ENCODE measurements at places on chromosomes 6 and 20.
A peak's percentile ranks its signal among the peaks of the same experiment; 100 is the strongest.

DNA sequence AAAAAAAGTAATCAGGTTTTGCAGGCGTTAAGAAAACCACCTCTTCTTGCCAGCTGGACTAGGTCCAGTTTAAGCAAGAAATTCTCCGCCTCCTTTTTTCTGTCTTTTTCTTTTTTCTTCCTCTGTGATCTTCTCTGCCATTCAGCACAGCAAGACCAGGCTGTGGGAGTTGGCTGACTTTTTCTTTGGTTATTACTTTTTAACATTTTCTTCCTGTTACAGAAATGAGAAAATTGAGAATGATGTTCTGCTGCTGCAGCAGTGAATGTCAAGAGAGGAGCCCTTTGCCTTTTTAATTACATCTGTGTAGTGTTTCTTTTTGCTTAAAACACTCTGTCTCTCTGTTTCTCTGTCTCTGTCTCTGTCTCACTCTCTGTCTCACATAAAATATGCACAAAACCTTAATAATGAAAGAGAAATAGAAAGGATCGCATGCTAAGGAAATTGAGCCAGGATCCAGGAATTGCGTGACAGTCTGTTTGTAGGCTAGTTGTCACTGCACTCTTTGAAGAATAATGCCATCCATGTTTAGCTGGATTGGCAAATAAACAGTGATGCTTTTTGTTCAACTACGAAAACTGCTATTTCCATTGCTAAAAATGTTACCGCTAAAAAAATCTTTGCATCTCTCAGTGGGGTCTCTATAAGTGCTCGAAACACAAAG is 103.2 kb upstream of the SUPT3H start:
- DNase-seq, result peak; percentile 32

DNA sequence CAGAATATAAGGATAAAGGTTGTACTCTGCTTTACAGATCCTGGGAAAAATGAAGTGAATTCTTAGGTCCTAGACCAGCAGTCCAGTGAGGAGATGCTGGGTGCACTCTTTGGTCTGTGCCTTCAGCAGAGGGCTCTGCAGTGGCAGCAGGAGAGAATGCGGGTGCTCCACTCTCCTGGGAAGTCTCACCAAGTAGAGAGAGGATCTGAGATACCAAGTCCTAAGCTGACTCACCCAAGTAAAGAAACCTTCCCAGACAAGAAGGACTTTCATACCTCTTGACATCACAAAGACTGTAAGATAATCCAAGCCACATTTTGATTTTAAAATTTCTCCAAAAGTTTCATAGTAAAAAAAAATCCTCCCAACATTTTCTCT is 116.9 kb upstream of the EMILIN3 start:
- DNase-seq, result no peak

DNA sequence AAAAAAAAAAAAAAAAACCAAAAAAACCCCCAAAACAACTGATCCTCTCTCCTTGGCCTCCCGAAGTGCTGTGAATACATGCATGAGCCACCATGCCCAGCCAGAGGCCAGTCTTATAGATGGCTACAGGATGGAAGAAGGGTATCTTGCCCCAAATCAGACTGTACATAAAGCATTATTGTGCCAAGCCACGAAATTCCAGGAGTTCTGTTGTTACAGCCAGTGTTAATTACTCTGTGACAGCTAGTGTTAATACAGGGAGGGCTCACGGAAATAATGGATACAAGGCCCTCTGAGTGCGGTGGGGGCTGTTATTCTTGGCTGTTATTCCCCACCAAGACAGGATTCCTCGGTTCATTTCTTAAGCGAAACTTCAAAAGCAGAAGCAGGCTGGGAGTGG is 1.4 kb upstream of the CLPSL2 start:
- DNase-seq, result no peak

DNA sequence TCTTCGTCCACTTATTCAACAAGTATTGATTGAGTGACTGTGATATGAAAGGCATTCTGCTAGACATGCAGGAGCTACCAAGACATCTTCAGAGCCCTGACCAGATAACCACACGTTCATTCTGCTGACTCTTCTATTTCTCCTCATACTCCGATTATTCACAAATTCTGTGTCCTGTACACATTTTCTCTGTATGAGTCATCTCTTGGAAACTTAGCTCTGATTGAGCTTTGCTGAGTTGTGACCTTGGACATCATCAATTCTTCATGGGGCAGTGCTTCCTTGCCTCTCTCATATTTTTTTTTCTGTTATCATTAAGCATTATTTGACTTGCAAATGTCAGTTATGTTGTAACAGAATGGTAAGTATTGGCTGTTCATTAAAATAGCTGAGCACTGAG is 351.6 kb upstream of the CNR1 start:
- DNase-seq, result no peak

GRCh38 chr6:87909849-87910248 is 137.8 kb upstream of the SPACA1 start:
- DNase-seq, result peak; percentile 95

- no peak for DNase-seq
Measured at GRCh38 chr6:65295812-65296211, 411.2 kb downstream of the EYS start.

- DNase-seq, result no peak
Measured at GRCh38 chr6:2247664-2248063, 2.3 kb upstream of the GMDS start.

GRCh38 chr20:1490643-1491195 is 501 bp downstream of the SIRPB2 start:
- no peak for DNase-seq

- no peak for DNase-seq
Measured at GRCh38 chr6:130518588-130518987, 152.8 kb downstream of the TMEM200A start.

- no peak for DNase-seq
Measured at GRCh38 chr6:52725143-52725534, 38.1 kb downstream of the GSTA2 start.

GRCh38 chr20:44734938-44735337 is 10.7 kb upstream of the KCNK15 start:
- peak; percentile 56 for DNase-seq

- DNase-seq, result no peak
Measured at GRCh38 chr20:23161968-23162696, 76.0 kb upstream of the CD93 start.

GRCh38 chr20:23277316-23277715 is 73.3 kb upstream of the NXT1 start:
- no peak for DNase-seq

DNA sequence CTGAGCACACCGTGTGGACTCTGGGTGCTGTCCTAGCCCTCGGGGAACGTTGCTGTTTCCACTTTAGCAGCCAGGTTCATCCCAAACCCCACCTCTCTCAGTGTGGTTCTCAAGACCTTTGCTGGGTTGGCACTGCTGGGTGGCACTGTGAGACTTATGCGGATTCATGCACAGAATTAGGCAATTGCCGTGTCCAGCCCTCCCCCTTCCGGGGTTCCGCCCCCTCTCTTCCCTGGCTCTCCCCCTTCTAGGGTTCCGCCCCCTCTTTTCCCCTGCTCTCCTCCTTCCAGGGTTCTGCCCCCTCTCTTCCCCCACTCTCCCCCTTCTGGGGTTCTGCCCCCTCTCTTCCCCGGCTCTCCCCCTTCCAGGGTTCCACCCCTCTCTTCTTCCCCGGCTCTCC is 39.8 kb upstream of the SLCO4A1 start:
- no peak for DNase-seq

DNA sequence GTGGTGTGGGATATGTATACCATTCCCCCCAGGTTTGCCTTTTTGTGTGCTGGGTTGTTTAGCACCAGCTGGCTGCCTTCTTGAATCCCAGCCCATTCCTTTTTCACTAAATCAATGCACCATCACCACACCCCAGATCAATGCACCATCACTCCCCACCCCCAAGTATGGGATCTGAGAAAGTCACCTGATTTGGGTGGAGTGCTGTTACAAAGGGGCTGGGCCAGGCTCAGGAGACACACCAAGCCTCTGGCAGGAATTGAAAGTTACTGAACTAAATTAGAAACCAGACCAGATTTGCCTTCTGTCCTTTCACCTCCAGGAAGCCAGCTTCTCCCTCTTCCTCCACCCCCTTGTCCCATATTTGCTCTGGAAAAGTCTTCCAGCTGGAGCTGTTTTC is 19.6 kb upstream of the PKHD1 start:
- peak; percentile 85 for DNase-seq

DNA sequence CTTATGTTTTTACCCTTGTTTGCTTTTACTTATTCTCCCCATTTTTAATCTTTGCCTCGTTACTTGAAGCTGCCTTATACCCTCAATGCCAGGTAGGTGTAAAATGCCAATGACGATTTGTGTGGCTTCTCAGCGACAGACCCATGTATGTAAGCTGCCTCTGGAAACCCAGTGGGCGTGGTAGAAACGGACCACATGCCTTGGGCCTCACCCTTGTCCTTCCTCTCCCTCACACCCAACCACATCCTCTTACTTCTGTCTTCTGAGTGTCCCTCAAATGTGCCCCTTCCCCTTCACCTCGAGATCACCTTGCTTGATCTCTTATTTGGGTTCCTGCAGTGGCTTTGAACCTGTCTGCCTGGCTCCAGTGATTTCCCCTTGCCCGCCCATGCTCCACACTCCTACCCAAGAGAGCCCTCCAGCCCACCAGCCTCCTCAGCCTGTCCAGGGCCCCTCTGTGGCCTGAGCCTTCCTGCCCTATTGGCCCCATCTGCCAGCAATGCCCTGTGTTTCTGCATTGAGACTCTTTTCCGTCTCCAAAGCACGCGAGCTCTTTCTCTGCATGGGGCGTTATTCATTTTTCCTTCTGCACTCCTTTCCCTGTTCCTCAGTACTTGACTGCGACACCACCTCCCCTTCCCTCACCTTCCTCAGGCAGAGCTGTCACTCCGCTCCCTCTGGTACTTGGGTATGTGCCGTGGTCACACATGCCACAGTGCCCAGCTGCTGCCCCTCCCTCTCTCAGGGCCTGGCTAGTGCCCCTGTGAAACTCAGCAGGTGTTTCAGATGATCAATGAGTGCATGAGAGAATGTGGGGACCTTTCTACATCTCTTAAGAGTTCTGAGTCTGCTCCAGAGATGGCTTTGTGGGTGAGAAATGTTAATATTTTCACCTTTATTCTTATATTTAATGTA is 115.4 kb downstream of the SLX4IP start:
- peak; percentile 55 for DNase-seq

- no peak for DNase-seq
Measured at GRCh38 chr6:154243793-154244750, 112.5 kb downstream of the IPCEF1 start.

- DNase-seq, result no peak
Measured at GRCh38 chr6:38378801-38379200, 260.9 kb downstream of the BTBD9 start.

- no peak for DNase-seq
Measured at GRCh38 chr6:96075826-96076225, 60.1 kb downstream of the FUT9 start.

- no peak for DNase-seq
Measured at GRCh38 chr20:3539311-3540107, 68.7 kb downstream of the ATRN start.

DNA sequence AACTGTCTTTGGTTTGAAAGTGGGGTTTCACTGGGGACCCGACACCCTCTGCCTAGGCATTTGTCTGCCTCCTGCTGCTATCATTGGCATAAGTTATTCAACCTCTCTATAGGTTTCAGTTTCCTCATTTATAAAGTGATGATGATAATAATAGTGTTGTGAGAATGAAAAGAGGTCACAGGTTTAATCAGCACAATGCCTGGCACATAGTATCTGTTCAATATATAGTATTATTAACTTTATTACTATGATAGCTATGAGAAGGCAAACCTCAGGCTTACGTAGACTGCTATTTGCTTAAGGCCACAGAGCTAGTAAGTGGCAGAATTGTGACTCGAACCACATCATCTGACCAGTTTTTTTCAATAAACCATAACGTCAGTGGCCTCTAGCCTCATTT is 256.8 kb downstream of the CDKAL1 start:
- DNase-seq, result no peak

DNA sequence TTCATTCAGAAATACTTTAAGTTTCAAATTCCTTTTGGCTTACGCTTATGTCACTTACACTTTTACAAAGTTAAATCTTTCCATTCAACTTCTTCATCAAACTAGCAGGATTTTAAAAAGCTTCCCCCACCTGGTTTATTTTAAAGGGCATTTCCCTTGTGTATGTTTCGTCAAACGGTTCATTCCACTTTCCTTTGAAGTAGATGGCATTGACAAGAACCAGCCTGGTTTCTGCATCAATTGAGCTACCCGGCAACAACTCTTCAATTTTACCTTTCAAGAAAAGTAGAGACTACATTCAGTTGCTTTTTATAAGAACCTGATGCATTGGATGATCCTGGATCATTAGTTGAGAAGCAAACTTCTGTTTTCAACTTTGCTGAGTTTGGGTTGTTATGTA is 9.8 kb downstream of the SERPINB9 start:
- no peak for DNase-seq

DNA sequence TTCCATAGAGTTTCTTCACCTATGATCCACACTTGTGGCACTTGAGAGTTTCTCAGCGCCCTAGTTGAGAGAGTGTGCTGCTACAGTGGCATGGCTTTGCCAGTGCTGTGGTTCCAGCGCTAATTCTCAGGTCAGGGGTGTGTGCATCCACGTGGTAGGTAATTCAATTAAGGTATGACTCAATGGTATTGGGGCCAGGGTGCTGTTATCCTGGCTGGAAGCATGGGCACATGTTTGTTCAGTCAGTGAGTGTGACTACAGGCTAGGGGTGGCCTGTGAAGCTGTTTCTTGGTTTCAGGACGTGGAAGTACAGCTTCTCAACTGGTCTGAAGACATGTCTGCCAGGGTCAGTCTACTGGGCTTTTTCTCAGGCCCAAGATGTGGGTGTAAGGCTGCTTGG is 3.0 kb upstream of the SEMG2 start:
- DNase-seq, result no peak

DNA sequence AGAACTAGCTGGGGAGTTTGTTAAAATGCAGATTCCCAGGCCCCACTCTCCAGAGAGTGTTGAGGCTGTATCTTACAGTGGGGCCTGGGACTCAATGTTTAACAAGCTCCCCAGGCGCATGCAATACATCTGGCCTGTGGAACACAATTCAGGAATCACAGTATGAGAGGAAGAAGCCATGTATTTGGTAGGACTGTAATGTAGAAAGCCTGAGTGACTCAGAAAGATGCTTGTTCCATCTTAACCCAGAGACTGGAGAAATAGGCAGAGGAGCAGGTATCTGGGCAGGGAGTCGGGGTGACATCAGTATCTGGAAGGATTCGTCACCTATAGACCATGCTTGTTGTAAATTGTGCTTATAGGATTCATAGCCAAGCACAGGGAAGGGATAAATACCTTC is 90.5 kb downstream of the UNC5CL start:
- DNase-seq, result no peak

- no peak for DNase-seq
Measured at GRCh38 chr20:38115205-38115604, 49.9 kb downstream of the TGM2 start.

- no peak for DNase-seq
Measured at GRCh38 chr6:169777896-169778295, 26.5 kb downstream of the ERMARD start.

DNA sequence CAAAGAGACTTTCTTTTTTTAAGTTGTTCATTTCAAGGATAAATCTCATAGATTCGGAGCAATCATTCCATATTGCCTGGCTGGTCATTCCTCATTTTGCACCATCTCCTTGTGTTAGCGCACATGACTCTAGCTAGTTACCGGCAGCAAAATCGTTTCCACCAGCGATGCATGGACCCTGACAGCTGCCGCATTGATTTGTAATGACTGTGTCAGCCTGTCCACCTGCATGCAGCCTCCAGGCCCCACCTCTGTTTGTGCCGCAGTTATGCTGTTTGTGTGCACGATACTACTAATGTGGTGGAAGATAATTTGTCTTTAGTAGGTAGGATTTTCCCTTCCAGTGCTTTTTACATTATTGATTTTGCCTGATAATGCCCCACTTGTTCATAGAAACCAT is 164.0 kb downstream of the TBC1D7 start:
- no peak for DNase-seq
